ENCODE measurements at places on chromosomes 3 and 15.

GRCh38 chr15:92531406-92531805 is 124.2 kb downstream of the FAM174B start:
- DNase-seq: no peak

GRCh38 chr3:7209098-7209497 is 348.2 kb downstream of the GRM7 start:
- no peak for DNase-seq

DNA sequence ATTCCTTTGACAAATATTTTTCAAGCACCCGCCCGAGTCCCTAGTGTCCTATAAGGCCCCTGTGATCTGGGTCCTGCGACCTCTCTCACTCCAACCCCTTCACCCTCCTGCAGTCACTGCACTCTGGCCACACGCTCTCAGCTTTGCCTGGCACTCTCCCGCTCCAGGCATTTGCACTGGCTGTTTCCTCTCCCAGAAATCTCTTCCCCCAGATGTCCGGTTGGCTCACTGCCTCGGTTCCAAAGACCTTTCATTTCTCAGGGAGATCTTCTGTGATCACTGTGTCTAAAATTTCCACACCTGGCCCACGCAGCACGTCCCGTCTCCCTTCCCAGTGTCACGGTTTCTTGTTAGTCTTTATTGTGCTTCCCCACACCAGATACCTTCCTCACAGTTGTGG is 97.4 kb downstream of the WNT7A start:
- no peak for DNase-seq

DNA sequence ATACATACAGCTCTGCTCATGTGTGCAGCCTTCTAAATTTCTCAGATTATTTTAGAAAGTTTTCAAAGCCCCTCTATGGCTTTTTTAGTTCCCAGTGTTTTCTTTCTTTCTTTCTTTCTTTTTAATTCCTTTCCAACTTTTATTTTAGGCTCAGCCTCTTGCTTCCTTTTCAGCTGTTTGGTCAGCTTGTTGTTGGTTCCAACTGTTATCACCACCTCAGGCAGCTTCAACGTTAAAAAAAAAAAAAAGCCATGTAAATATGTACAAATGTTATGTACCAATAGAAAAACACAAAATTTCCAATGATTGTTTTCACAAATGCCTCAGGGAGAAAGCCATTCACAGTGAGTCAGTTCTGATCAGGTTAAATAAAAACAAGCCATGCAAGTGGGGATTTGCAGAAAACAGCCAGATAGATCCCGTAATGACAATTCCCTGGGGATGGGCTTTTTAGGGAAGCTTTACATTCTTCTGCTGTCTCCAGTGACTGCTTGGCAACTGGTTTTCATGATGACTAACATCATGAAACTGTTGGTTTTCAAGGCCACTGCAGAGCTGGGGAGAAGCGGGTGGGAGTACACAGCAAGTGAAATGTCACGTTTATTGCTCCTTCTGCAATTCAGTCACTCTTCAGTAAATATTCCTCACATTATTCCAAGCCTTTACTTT is 908.4 kb downstream of the EPHA3 start:
- DNase-seq: no peak

GRCh38 chr15:40932649-40933516 is 3.7 kb downstream of the DLL4 start:
- DNase-seq: no peak

Data from hematopoietic multipotent progenitor cell treated with erythropoietin and hydrocortisone succinate and interleukin-3 and kit ligand, for 6 days (in vitro differentiated cells).